ENCODE measurements at places on chromosomes 2 and 18.

GRCh38 chr2:196370381-196370780, 199.0 kb upstream of the STK17B start:
- no peak for DNase-seq

DNA sequence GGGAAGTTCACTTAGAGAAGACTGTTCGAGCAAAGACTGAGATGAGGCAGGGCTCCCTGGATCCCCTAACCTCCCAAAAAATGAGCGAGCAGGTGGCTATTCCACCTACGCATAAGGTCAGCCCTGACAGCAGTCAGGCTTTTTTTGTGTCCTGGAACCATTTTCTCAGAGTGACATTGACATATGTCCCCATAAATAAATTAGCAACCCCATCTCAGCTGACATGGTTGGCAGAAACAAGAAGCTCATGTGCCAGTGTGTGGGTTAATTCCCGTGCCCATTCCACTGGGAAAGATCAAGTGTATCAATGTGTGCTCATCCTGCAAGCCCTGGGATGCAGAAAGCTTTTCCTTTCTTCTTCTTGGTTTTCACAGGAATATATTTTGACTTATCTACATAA, 740.4 kb upstream of the CELF4 start:
- no peak for DNase-seq

GRCh38 chr2:203280428-203281064, 41.7 kb downstream of the CYP20A1 start:
- peak; percentile 42 for DNase-seq

DNA sequence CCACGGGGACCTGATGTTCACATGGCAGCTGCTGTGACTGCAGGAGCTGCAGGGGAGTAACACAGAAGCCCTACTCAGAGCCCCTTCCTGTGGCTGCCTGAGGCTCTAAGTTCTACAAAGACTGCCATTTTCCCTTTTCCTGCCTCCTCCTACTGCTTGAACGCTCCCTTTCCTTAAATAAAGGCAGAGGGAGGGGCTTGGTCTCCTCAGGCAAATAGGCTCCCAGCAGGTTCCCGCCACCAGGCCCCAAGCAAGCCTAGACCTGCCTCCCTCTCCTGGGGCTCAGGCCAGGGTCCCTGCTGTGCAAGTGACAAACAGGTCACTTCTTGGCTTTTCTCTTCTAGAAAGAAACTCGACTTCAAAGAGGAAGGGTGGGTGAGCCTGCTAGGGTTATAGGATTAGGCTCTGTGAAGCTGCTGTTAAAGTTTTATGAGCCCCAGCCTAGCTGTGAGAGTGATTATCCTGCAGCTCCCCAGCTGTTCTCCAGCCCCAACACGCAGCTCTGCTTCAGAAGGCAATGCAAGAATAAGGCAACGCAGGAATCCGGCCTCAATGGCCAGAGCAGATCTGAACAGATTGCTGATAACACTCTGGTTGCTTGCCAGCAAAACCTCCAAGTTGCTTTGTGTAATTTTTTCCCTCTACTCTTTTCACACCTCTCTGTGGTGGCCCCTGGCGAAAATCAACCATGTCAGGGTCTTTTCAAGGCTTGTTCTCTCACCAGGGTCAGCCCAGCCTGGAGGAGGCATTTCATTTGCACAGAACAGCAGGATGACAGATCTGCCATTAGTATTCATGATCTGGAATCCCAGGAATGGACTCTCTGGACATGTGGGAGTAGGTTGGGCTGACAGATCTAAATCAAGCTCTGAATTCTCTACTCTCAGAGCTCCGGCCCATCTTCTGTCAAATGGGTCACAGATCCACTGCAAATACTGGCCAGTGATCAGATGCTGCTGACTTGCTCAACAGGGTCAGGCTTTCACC, 71.3 kb downstream of the MRO start:
- DNase-seq: no peak

DNA sequence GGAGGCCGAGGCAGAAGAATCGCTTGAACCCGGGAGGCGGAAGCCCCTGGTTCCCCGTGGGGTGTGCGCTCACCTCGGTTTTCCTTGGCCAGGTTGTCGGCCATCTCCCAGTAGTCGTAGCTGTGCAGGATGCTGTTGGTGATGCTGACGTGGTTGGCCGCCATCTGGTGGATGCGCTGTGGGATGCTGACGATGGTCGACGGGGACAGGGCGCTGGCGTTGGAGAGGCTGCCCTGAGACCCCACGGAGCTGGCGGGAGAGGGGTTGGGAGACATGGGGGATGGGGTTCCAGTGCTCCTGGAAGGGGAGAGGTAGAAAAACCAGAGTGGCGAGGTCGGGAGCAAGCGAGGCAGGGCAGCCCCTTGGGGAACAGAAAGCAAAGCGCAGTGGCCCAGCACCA, 64.4 kb upstream of the REV1 start:
- DNase-seq: no peak

- no peak for DNase-seq
Measured at GRCh38 chr18:62850619-62851306, 135.4 kb downstream of the PHLPP1 start.

DNA sequence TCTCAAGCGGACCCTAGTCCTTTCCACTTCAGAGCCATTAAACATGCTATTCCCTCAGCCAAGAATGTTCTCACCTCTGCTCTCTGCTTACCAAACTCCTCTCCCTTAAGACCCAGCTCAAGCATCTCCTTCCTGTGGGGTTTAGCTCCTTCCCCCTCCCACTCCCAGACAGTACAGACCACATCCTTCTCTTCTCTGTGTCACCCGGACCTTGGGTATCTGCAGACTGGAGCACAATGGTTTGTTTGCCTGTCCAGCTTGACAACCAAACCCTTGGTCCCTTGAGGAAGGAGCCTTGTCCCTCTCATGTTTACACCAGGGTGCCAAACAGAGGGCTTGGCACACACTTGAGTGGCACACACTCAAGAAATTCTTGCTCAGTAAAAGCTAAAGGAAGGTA, 4.1 kb upstream of the CD8A start:
- no peak for DNase-seq

GRCh38 chr2:12277241-12278034, 439.3 kb upstream of the TRIB2 start:
- no peak for DNase-seq

DNA sequence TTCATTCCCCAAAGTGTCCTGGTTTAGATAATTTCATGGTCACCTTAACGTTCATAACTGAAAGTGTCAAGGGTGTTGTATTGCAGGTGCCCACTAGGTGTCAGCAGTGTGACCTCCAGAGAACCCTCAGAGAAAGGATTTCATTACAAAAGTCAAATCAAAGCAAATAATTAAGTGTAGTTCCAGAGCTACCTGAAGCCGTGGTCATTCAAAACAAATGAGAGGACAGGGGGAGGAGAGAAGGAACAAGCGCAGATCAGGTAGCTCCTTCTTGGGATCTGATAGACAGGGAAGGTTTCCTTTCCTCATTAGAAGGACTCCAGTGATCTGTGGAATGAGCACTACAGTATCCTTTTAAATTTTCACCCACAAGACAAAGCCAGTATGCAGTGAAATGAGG, at the start of gene SLC9A4:
SLC9A4 (plus strand) TSS at position 207 of the 400 bp plus-strand sequence. CDS start 534 bp downstream, outside the sequence.
- no peak for DNase-seq

- no peak for DNase-seq
Measured at GRCh38 chr18:55414475-55414874, 173.5 kb downstream of the TCF4 start.

DNA sequence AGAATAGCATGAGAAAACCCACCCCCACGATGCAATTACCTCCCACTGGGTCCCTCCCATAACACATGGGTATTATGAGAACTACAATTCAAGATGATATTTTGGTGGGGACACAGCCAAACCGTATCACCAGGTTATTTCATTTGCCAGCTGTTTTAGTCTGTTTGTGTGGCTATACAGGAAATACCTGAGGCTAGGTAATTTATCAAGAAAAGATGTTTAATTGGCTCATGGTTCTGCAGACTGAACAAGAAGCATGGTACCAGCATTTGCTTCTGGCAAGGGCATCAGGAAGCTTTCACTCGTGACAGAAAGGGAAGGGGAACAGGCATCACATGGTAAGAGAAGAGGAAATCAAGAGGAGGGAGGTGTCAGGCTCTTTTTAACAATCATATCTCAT, 329.2 kb downstream of the GULP1 start:
- DNase-seq: no peak

- no peak for DNase-seq
Measured at GRCh38 chr2:10385933-10386773, 62.0 kb downstream of the ODC1 start.

GRCh38 chr2:99187011-99187410, 6.0 kb downstream of the MRPL30 start:
- DNase-seq: no peak

- DNase-seq: no peak
Measured at GRCh38 chr2:48567671-48568070, 37.7 kb downstream of the STON1 start.

GRCh38 chr2:134399096-134399495, 145.2 kb downstream of the MGAT5 start:
- DNase-seq: no peak

- no peak for DNase-seq
Measured at GRCh38 chr2:227016894-227017293, 147.1 kb downstream of the COL4A4 start.

- DNase-seq: no peak
Measured at GRCh38 chr2:171432206-171432968, 1.4 kb downstream of the METTL8 start.

GRCh38 chr2:203786549-203787351, 80.3 kb downstream of the CD28 start:
- peak; percentile 87 for DNase-seq

DNA sequence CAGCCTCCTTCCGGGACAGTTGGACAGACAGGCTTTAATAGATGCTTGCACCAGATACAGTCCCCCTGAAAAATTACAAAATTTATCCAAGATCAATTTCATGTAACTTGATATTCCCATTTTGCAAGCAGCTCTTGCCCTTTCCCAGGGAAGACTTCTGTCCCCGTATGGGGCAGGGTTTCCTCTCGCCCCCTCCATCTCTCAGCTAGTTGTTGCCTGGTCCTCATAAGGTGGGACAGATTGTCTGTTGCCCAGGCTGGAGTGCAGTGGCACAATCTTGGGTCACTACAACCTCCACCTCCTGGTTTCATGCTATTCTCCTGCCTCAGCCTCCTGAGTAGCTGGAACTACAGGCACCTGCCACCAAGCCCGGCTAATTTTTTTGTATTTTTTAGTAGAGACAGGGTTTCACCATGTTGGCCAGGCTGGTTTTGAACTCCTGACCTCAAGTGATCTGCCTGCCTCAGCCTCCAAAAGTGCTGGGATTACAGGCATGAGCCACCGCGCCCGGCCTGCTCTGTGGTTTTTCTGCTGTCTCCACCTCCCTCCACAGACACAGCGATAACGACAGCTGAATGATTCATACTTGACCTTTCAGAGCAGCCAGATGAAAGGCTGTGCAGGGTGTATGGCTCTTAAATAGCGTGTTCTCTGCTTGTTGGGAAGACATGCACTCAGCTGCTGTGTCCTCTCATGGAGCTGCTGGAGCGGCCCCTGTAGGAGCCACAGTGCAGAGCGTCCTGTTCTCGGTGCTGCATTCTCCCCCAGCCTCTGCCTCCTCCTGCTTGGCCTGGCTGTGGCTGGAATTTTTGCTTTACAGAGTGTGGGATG, 61.4 kb downstream of the TTC39C start:
- DNase-seq: peak; percentile 91

DNA sequence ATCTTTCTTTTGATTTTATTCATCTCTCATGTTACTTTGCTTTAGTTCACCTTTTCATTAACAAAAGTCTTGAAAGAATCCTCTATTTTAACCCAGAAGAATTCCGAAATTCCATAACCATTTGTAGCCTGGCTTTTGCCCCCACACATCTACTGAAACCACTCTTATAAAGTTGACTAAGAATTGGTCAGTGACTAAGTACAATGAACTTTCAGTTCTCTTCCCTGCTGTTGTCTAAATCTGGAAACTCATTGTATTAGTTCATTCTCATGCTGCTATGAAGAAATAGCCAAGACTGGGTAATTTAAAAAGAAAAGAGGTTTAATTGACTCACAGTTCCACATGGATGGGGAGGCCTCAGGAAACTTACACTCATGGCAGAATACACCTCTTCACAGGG, 49.9 kb upstream of the PNPT1 start:
- peak; percentile 54 for DNase-seq

DNA sequence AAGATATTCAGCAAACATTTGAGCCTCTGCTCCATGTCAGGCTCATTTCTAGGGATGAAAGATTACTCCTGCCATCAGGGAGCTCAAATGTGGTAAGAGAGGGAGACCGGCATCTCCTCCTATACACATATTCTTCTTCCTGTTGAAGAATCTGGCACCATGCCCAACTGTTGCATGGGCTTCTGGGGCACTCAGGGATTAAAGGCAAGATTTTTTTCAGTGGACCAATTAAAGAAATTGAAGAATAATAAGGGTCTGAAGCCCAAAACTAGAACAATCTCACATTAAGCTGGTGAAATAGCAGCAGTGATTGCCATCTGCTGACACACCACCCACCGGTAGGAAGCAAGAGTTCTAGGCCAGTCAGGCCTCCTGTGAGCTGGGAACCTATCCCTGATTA, 145.4 kb upstream of the LYPD6 start:
- no peak for DNase-seq

DNA sequence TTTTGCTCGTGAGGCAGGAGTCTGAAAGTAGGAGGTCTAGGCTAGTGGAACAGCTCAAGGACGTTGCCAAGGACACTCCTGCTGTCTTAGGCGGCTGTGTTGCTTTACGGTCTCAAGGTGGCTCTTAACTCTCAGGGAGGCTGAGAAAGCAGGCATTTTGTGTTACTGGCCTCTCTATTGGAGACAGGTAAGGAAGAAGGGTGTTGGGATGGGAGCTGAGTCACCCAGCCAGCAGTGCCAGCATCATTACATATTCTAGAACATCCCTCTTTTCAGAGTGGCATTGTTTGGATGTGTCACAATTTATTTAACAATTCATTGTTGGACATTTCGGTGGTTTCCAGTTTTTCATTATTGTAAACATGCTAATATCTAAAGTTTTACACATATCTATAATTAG, 30.8 kb upstream of the TMEM214 start:
- no peak for DNase-seq

GRCh38 chr2:111031546-111032478, 88.9 kb upstream of the BCL2L11 start:
- no peak for DNase-seq

- no peak for DNase-seq
Measured at GRCh38 chr18:23033056-23033455, 99.9 kb downstream of the RBBP8 start.

DNA sequence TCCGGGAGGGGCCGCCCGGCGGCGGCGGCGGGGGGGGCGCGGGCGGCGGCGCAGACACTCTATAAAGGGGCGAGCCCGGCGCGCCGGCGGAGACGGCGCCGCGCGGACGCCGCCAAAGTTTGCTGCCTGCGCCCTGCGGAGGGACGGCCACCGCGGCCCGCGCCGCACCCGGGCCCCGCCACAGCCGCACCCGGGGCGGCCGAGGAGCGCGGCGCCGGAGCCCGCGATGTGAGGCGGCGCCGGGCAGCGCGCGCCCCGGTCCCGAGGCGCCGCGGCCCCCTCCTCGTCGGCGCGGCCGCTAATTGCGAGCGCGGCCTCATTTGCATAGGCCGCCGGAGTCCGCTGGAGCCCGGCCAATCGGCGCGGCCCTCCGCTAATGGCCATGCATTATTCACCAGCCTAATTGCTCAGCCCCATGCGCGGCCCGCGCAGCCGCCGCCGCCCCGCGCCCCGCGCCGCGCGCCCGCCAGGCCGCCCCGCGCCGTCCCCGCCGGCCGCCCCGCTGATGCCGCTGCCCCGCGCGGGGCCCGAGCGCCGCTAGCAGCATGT, at the start of gene SALL3:
SALL3 (plus strand) TSS at position 89 of the 549 bp plus-strand sequence; CDS start at position 546, 457 bp downstream.
- DNase-seq: no peak
